ENCODE measurements at places on chromosomes 1 and 21.
A peak's percentile ranks its signal among the peaks of the same experiment; 100 is the strongest.

DNA sequence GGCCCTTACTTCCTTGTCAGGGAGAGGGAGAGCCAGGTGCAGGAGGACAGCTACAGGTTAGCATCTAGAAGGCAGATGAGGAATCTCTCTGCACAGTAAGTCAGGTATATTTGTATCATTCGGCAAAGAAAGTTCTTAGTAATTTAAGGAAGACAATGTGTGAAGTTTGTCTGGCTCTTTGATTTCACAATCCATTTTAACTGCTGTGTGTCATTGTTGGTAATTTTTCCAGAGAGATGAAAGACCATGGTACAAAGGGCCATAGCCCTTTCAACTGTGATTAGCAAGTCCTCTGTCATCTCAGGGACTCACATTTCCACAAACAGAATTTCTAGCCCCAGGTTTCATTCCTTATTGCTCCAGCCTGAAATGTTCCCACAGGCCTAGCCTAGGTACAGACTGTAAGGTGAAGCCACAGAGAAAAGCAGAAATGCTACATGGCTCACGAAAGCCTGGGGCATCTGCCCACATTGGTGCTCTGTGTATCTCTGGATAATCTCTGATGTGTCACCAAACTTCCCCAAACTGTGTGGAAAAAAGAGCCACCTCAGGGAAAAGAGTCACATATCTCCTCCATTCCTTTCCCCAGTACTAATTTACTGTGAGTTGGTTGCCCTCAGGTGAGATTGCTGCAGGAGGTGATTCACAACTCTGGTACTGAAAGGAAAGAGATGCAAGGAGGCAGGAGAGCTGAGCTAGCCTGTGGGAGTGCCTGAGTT lies 70.6 kb downstream of the SYT6 start:
- DNase-seq: no peak

- DNase-seq: peak; percentile 21
Measured at GRCh38 chr21:21383126-21383525, 384.9 kb downstream of the NCAM2 start.

DNA sequence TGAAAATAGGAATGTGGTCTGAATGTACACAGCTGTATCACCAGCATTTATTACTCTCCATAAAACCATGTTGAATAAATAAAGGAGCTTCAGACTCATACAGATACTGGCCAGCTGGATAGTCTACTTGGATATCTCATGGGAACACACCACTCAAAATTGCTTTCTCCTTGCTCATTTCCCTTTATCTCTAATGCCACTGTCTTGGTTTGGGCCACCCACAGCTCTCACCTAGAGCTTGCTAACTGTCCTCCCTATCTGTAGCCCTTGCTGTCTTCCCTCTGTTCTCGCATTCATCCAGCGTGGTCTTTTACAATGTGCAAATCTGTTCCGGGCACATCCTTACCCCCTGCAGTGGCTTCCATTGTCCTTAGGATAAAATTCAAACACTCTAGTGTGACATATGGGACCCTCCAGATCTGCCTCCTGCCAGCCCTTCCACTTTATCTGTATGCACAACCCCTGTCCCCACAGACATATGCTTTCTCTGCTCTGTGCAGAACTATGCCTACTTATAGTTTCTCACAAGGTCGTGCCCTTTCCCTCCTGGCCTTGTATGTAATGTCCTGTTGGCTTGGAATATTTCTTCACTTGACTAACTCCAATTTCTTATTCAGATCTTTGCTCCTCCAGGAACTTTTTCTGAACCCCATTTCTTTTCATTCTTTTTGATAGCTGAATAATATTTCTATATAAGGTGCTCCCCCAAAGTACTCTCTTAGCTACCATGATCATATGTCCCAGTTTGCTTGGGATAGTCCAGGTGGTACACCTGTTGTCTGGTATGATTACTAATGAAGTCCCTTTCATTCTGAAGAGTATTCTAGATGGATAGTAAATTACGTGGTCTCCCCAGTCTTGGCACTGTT lies 2.9 kb downstream of the FLVCR1 start:
- peak; percentile 32 for DNase-seq

DNA sequence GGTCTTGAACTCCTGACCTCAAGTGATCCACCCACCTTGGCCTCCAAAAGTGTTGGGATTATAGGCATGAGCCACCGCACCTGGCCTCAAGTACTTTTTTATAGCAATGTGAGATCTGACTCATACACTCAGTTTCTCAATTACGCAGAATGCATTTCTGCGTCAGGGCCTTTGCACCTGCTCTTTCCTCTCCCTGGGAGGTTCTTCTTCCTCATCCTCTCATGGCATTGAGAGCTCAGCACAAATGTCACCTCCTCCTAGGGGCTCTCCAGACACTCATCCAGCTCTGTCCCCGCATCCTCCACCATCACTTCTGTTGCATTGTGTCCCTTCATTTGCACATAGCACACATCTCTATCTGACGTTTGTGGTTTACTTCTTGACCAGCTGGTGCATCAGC lies 418.8 kb downstream of the PTPRU start:
- DNase-seq: no peak

DNA sequence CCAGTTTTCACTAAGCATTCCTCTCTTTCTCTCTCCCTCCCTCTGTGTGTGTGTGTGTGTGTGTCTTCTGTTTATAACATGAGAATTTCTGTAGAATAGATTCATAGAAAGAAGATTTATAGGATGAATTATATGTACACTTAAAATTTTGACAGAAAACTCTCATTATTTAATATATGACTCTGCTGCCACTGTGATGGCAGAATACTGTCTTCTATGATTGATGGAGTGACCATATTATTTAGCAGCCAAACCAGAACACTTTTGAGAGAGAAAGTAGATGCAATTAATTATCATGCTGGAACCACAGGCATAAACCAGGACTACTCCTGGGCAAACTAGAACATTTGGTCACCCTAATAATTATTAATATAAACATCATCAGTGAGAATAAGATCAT lies 34.3 kb upstream of the XPR1 start:
- DNase-seq: no peak

DNA sequence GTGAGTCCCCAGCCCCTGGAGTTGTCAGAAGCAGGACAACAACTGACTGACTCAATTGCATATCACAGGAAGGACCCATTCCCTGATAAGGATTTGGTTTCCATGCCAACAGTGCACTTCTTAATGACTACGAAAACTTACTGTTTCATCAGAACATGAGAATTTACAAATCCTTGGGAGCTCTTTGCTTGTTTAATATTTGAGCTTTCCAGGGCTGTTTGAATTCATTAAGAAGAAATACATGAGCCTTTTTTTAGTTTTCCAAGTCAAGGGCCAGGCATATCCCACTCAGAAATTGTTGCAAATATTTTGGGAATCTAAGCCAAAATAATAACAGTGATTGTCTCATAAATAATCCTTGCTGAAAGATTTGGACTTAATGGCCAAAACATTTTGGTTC lies 27.2 kb upstream of the COL24A1 start:
- no peak for DNase-seq

- DNase-seq: peak; percentile 30
Measured at GRCh38 chr21:16377857-16378256, 648.1 kb downstream of the USP25 start.

- no peak for DNase-seq
Measured at GRCh38 chr1:168671782-168672181, 57.2 kb downstream of the DPT start.

GRCh38 chr1:198788561-198789064 lies 149.8 kb downstream of the PTPRC start:
- no peak for DNase-seq

DNA sequence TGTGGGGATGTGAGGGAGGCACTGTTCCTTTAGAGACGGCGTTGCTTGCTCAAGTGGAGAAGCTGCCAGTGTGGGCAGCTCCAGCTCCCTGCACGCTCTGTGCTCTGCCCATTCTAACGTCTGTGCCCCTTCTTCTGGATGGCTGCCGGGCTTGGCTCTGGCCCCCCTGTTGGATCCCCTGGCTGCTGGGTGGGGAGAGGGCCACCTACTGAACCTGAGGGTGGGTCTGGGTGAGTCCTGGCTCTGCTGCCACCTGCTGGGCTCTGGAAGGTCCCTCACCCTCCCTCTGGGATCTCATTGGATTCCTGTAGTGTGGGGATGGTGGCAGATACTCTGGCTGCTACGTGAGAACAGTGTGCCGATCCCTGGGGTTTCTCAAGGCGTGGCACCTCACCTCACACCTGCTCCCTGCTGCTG lies 5.0 kb downstream of the PFKL start:
- DNase-seq: peak; percentile 33

DNA sequence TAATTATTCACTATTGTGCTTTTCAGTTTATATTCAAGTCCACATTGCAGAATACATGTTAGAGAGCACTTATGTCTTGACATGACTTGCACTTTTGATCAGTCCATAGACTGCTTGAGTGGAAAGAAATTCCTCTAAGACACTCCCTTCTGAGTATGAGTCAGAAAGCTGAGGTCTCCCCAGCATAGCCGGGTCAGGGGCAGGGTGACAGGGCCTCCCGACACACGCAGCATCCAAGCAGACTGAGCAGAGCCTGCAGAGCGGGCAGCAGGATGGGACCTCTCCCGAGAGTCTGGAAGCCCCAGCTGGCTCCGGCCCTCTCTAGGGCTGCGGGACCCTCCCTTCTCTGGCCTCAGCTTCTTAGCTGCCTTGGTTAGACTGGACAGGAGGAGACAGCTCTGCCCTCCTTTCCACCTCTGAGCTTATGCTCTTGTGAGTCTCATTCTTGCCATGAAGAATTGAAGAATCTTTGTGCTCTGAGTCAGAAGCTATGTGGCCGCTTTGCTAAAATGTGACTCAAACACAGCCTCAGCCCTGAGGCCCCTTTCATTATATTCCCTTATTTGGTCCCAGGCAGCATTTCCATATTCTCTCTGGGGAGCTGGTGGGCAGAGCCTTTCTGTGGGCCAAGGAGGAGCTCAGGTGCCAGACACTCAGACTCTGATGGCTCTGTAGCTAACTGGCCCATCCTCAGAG lies 11.2 kb upstream of the CAPN2 start:
- peak; percentile 99 for DNase-seq
